ENCODE measurements at places on chromosomes 5 and 9. TPM values are rescaled to one million over a fixed set of nuclear protein-coding genes. Genes with fewer than 3 reads are reported as not detected.

- DNase-seq, result no peak
These were observed 223.5 kb upstream of the TUT7 start for GRCh38 chr9:86577420-86578333.

DNA sequence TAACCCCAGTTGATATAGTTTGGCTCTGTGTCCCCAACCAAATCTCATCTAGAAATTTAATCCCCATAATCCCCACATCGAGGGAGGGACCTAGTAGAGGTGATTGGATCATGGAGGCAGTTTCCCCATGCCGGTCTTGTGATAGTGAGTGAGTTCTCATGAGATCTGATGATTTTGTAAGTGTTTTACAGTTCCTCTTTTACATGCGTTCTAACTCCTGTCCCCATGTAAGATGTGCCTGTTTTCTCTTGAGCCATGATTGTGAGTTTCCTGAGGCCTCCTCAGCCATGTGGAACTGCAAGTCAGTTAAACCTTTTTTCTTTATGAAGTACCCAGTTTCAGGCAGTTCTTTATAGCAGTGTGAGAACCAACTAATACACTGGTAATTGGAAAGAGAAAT lies 73.6 kb downstream of the CDH12 start:
- no peak for DNase-seq

GRCh38 chr5:104095527-104095926 lies 532.9 kb upstream of the NUDT12 start:
- no peak for DNase-seq

DNA sequence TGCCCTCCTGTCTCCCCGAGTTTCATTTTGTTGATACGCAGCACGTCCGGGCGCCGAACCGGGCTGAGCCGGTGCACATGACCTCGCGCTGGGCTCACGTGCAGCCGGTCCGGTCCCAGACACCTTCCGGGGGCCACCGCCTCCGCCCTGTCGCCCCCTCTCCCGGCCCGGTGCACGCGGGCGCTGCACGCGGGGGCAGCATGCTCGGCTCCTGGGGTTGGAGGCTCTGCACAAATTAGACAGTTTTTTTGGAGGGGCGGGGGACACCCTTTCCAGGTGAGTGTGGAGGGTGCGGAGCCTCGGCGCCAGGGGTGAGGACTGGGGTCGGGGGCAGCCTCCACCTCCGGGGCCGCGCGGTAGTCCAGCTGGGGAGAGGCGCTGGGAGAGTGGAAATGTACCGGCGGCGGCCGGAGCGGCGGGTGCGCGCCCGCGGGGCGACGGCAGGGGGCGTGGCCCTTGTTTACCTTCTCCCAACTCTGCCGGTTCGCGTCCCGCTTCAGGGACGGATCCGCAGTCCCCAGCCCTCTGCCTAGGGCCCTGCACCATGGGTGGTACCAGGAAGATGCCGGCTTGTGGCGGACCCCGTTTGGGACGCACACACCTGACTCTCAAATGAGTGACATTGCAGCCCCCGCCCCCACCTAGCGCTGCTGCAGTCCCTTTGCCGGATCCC lies 1.1 kb downstream of the JADE2 start:
- DNase-seq, result no peak

- no peak for DNase-seq
These were observed 605 bp downstream of the CHSY3 start for GRCh38 chr5:129904667-129905472.

DNA sequence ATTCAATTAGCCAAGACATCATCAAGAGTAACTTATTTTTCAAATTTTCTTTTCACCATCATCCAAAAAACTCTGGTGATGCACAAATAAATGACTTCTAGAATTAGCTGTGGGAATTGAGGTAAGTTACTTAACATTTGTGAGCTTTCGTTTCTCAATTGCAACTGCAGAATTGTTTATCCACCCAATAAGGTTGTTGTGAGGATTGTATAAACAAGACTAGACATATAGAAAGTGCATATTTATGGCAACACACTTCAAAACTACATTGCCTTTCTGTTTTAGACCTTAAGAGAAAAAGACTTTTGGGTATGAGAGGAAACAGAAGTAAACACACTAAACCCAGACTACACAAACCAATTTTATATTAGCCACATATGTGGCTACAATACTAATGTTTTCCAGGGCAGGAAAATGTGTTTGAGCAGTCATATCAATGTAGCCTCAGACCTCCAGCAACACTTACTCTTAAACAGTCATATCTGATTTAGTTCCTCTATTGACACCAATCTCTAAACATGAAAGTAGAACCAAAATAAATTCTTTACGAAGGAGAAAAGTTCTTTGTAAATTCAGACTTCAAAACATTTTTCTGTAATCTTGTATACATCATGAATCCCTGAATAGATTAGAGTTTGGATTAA lies 488.0 kb upstream of the CYLC2 start:
- no peak for DNase-seq

DNA sequence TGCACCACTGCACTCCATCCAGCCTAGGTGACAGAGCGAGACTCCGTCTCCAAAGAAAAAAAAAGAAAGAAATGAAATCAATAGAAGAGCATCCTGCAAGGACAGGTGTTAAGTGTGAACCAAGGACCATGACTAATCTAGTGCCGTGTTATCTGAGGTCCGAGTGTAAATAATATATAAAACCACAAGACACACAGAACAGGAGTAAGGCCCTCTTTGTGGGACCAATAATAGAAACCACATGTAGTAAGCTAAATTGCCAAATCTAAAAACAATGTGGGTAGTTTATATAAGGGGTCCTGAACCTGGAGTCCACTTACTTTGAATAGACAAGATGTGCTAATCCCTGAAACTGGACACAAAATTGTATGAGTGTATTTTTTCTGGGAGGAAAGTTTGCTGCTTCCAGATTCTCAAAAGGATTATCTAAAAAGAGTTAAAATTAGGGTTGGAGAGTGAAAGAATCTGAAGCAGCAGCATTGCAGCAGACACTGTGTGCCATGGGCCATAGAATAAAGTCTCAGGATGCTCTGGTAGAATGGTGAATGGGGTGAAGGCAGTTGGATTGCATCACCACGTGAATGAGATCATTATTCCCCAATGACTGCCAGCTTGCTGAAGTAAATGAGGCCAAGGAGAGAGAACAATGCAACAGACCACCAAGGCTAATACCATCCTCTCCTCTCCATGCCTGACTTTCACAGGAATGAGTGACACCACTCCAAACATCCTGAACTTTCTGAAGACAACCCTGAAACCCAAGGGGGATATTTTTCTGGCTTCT lies 222.7 kb downstream of the DCP2 start:
- no peak for DNase-seq

GRCh38 chr5:110900829-110901228 lies 162.0 kb downstream of the SLC25A46 start:
- DNase-seq, result no peak

GRCh38 chr9:68493958-68494577 lies 46.6 kb downstream of the TMEM252 start:
- no peak for DNase-seq

- DNase-seq, result no peak
These were observed 242.3 kb upstream of the BRINP1 start for GRCh38 chr9:119611565-119611964.

- no peak for DNase-seq
These were observed 170.2 kb downstream of the GAPVD1 start for GRCh38 chr9:125431741-125432271.

DNA sequence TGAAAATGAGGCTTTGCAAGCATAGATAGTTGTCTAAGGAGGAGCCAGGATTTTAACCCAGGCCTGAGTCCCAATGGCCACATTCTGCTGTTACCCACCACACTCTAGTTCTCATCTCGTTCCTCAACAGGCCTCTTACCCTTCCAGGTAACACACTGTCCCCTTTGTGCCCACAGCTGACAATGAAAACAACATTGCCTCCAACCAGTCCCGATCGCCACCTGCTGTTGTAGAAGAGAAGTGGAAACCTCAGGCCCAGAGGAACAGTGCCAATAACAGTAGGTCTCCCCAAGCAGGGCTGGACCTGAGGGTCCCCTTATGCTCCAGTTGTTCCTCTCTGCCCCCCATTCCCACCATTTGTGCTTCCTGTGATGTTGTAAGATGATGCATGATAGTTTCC lies 30.4 kb downstream of the AMBP start:
- DNase-seq, result peak; percentile 40

- DNase-seq, result no peak
These were observed 1143.6 kb upstream of the WWC1 start for GRCh38 chr5:167147879-167148278.

DNA sequence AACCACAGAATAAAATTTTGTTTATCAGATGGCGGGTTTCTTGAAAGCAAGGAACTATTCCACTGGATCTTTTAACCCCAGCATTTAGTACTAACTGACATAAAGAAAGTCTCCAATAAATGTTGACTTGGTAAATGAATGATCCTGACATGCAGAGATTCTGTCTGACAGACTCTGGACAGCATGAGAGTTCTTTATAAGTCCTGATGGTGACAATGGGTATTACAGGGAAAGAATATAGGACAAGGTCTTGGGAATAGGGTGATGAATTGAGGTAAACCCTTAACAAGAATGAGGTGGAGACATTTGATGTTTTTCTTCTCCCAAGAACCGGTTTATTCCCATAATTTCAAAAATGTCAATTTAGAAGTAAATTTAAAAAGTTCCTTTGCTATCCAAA lies 453.9 kb downstream of the TUSC1 start:
- no peak for DNase-seq

DNA sequence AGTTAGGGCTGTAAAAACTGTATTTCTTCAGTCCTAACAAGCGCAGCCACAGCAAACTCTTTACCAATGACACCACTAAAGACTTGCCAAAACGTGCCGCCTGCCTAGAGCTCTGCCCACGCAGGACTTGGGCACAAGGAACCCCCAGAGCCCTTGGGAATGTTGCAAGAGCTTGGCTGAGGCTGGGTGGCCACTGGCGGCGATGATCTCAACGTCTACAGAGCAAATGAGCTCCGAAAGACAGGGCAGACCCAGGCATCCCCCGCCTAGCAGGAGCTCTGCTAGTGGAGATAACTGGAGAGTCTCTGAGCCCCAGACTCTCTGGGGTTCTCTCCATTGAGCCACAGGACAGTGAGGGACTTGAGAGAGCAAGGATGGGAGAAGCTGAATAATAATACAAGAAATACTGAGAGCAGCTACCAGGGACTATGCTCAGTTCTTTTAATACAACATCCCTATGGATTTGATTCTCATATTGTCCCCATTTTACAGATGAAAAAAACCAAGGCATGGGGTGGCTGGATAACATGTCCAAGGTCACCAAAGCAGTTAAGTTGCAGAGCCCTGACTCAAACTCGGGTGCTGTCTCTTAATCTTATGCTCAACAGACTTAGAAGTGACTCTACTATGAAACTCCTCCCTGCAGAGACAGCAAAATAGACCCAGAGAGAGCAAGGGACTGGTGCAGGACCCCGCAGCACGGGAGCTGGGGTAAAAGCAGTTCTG lies 32.5 kb downstream of the SHB start:
- no peak for DNase-seq

PCDHB10 gene
- total RNA-seq, result 3.2 TPM

FAF2 gene
- total RNA-seq, result 25.3 TPM

AK8 gene
- 0.25 TPM for total RNA-seq

TNC gene
- 18.7 TPM for total RNA-seq

MRPS2 gene
- total RNA-seq, result 50.1 TPM

ATG12 gene
- 50.6 TPM for total RNA-seq

OR1B1 gene
- total RNA-seq, result not detected

FBLL1 gene
- total RNA-seq, result not detected

HAVCR2 gene
- 4.4 TPM for total RNA-seq

NR2F1 gene
- total RNA-seq, result 97.2 TPM

PTPRD gene
- 10.3 TPM for total RNA-seq

Data from vagina (tissue), 2 donors.